Astrocyte of the hippocampus (primary cell): ENCODE measurements at places on chromosomes 5 and 9.
A peak's percentile ranks its signal among the peaks of the same experiment; 100 is the strongest.

GRCh38 chr9:19247420-19247819, 16.9 kb downstream of the DENND4C start:
- no peak for DNase-seq

- DNase-seq = peak; percentile 31
These were observed 27.0 kb downstream of the GNAQ start for GRCh38 chr9:78004478-78005229.

- DNase-seq = no peak
These were observed 14.8 kb upstream of the SLC6A19 start for GRCh38 chr5:1186351-1187233.

DNA sequence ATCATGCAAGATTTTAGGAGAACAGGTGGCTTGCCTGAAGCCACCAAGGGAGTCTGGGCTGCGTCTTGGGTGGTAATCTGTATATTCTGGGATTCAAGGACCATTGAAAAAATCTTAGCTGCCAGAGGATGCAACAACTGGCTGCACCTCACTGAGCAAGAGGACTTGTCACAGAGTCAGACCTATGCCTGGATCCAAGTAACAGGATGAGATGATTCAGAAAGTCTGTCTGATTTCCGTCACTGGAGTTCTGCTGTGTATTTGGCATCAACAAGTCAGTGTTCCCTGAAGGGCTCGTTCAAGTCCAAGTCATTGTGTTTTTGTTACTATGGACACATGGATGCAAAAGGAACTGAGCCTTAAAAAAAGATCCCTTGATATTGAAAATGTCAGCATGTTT, 37.8 kb upstream of the CARTPT start:
- no peak for DNase-seq

DNA sequence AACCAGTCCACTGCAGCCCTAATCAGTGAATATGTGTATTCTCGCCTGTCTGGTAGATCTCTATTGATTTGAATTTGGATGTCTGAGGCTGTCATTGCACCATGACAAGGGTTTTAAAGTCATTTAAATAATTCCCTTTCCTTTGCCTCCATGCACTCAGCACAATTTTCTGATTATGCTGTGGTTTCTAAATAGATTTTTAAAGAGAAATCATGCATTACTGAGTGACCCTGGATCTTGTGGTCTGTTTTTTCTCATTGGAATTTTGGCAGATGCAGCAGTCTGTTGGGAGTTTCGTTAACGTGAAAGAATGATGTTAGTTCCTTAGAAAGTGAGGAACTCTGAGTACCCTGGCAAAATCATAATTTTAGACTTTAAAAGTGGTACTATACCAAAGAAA, 396.0 kb downstream of the LRRC70 start:
- peak; percentile 52 for DNase-seq

GRCh38 chr9:88553350-88553749, 18.4 kb downstream of the NXNL2 start:
- no peak for DNase-seq

DNA sequence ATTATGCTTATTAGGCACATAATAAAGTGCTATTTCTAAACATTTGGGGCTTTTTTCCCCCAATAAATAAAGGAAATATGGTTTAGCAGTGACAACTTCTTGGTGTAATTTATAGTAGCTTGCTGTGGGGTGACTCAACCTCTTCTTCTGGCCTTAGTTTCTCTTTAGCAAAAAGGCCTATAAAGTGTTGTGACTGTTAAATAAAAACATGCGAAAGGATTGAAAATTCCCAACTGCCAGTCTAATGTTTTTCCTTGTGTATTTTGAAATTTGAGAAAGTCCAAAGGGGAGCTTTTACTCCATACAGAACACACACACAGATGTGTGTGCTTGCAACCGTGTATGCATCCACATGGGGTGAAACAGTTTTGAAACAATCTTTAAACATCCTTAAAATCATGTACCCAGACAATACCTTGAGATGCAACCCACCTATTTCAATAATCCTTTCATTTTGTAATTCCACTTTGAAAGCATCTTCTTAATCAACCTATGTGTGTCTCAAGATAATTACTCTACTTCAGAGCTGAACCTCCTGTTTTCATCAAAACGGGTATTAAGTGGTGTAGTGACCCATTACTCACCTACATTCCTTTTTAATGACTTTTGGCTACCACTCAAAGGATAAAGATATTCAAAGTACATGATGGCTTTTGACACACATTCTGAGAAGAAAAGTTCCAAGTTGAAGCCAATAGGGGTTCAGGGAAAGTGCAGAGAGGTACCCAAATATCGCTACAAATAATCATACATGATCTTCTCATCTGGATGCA, 123.8 kb downstream of the DROSHA start:
- DNase-seq = peak; percentile 26

DNA sequence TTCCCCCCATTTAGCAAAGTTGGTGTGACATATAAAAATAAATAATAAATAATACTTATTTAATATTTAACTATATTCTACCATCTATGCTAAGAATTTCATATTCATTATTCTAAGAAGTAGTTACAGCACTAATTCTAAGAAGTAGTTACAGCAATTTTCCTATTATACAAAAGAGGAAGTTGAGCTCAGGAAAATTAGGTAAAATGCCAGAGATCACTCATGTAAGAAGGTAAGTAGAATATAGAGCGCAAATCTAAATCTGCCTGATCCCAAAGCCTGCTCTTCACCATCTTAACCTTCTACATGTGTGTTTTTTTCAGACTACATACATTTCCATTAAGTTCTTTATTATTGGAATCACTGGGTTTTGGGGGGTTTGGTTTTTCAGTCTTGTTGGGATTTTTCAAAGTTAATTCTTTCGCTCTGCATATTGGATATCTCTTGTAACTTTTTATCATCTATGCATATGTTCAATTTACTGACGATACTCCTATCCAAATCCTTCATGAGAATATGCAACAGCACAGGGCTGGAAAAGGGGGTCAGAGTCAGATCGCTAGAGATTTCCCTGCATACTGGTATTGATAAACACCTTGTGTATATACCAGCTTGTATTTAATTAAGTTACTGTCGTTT, 852.1 kb downstream of the MAT2B start:
- no peak for DNase-seq

DNA sequence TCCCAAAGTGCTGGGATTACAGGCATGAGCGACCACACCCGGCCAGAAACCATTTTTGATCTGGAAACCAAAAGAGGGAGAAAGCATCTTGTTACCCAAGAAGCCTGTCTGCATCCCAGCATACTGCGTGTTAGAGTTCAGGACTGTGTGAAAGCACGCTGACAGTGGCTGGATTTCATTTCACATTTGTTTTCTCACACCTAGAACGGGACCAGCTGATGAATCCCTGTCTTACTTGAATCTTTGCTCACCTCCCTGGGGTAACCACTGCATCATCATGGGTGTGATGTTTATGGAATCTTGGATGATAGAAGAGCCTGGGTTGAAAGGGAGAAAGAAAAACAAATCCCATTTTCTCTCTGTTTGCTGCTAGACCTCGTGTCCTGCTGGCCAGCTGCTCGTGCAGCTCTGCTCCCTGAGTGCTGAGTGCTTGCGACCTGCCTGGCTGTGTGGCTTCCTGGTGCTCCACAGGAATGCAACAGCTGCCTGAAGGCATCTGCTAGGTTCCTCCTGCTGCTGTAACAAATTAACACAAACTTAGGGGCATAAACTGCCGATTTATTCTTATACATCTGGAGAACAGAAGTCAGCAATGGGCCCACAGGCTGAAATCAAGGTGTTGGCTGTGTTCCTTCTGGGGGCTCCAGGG, 378.3 kb upstream of the DAP start:
- DNase-seq = peak; percentile 50

GRCh38 chr5:149863176-149863575, 81.4 kb downstream of the PDE6A start:
- DNase-seq = no peak

DNA sequence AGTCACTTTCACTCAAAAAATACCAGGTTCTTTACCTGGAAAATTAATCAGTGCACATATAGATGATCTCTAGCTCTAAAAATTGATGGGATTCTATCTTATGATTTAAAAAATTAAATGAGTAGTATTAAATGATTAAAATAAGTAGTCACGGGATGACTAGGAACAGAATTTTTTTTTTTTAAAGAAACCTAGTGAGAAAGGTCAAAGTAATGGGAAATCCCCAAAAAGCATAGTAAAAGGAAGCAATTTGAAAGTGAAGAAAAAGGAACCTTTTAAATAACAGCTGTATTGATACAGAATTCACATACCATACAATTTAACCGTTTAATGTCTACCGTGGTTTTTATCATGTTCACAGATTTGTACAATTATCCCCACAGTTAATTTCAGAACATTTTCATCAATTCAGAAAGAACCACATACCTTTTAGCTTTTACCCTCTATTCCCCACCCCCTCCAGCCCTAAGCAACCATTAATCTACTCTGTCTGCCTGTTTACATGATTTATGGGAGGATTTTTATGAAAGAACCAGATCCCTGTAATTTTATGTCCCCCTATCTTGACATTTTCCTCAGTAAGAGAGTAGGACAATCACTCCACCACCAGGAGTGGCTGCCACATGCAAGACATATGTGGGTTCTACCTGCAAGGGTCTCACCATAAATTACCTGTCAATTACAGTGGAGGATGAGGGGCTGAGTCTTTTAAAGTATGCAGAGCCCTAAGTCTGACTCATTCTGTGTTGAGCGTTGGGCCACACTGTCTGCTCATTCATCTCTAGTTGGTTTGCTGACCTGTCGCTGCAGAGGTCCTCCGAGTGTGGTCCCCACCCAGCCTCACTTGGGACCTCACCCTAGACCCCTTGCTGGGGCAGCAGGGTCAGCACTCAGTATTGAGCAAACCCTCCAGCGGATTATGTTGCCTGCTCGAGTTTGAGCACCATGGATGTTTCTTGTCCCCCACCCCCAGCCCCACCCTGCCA, 16.0 kb downstream of the ANKRD33B start:
- no peak for DNase-seq

DNA sequence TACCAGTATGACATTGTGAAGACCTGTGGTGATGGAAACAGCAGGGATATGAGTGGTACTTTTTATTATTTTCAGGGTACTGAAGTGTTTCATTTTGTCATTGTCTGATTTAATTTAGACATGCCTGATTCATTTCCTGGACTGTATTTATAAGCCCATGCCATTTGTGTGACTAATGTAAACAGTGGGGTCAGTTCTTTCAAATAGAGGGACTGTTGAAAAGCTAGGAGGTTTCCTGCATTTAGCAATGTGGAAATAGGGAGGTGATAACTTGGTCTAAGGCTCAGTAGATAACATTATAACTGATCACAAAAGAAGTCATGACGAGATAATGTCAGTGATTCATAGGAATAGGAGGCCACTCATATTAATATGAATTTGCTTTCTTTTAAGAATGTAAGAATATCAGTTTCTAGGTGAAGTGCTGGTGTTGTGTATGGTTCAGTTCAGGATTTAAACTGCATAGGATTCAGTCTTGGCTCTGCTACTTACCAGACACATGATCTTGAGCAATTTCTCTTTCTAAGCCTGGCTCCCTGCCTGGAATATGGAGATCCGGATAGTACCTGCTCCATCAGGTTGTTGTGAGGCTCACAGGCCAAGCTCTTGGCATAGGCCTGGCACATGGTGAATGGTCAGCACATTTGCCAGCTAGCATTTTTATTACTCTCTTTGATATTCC, 7.5 kb downstream of the RASGRF2 start:
- DNase-seq = peak; percentile 83

GRCh38 chr5:41876678-41877077, 6.5 kb upstream of the OXCT1 start:
- no peak for DNase-seq

- DNase-seq = no peak
These were observed 10.8 kb downstream of the NSG2 start for GRCh38 chr5:174056064-174056847.

DNA sequence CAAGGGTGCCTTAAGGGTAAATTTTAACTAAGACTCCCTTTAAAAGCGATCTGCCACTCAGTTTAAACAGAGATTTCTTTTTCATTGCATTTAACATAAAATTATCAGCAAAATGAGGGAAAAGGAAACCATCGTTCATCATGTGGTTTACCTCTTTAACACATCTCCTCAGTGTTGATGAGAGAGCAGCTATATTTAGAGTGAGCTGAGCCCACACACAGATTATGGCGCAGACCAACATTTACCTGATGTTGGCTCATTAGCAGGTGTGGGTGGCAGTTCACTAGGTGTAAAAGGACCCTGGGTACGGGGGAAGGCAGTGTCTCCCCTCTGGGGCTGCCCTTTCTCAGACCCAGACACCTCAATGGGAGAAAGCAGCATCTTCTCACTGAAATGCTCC, 149.8 kb downstream of the ENTREP1 start:
- no peak for DNase-seq

DNA sequence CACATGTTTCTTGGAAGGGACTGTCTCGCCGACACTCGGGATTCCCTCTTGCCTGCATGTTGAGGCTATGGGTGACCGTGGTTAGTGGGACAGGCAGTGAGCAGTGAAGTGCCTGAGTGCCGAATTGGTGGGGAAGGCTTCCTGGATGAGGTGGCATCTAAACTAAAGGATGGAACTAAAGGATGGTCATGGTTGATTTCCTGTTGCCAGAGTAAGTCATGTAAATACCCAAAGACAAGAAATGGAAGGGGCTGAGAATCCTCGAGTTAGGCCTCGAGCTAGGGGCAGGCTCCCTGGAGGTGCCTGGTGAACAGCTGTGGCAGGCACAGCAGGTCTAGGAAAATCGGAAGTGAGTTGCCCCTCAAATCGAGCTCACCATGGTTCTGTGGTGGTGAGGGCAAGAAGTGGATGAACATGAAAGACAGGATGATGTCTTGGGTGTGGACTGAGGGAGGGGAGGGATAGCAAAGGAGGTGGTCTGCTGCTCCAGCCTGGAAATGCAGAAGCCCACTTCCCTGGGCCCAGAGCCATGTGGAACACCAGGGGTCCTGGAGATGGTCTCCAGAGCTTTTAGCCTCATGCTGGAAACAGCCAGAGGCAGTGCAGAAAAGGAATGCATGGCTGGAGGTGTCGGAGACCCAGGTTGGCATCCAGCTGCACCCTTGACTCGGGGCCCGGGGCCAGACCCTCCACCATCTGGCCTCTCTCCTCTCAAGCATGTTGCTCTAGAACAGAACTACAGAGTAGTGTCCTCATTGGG, 12.2 kb downstream of the CD74 start:
- DNase-seq = no peak

- DNase-seq = no peak
These were observed 141.6 kb downstream of the ARHGAP26 start for GRCh38 chr5:142911775-142912174.

GRCh38 chr9:129958796-129959195, 84.2 kb downstream of the FNBP1 start:
- DNase-seq = no peak

DNA sequence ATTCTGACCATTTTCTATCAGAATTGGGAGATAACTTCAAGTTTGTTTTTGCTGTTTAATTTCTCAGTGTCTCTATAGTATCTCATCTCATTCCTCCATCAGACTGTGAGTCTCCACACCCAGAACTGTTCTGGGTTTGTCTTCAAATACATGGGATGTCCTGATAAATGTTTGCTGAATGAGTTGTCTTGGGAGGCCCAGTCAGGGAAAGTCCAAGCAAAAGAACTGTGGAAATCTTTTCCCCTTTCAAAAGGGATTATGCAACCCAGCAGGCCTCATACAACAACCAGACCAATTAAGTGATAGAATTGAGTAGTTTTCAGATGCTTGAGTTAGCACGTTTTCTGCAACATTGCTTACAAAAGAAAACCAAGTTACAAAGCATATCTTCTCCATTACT, 324.4 kb downstream of the BRINP1 start:
- peak; percentile 39 for DNase-seq
